ENCODE measurements at places on chromosomes 4 and X.

GRCh38 chrX:13283950-13284546 lies 35.8 kb downstream of the ATXN3L start:
- no peak for DNase-seq

GRCh38 chr4:125368671-125369081 lies 53.9 kb downstream of the FAT4 start:
- no peak for DNase-seq

DNA sequence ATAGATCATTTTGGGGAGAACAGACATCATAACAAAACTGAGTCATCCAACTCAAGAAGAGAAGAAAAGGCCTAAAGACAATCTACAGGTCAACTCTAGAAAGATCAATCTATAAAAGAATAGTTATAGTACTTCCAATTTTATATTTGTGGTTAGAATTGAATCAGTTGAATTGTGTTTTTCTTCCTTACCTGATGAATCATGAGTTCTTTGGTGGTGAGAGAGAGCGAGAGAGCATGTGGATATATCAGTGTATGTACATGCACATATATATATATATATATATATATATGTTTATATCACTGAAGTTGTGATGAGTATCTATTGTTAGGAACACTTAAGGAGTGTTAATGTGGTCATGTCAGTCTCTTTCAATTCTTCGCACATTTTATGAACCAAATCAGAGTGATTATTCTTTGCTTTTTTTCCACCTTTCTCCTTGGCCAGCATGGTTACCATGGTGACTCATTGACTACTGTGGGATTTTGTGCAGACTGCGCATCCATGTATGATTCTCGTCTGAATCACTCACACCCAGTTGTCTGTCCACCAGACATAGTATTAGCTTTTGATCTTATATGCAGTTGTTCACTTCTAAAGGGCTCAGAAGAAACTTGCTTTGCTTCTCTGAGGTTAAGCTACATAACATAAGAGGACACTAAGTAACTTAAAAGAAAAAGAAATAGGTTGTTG lies 90.4 kb upstream of the RAB40AL start:
- no peak for DNase-seq

- no peak for DNase-seq
Observed at GRCh38 chrX:124194901-124195300, 137.6 kb upstream of the TEX13D start.

DNA sequence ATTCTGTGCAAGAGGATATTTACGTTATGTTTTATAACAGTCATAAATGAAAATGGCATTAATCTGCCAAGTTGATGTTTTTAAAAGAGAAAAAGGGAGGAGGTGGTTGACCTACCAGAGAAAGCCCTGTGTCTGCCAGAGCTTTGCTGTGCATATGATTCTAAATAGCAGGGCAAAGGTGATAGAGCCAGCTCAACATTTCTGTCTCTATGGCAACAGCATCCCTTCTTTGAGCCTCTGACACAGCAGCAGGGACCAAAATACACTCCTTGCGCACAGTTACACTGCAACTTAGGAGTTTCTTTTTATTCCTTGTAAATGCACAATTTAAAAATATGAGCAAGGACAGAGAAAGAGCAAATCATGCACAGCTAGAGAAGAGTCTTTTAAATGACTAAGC lies 133.3 kb upstream of the RAI2 start:
- no peak for DNase-seq

DNA sequence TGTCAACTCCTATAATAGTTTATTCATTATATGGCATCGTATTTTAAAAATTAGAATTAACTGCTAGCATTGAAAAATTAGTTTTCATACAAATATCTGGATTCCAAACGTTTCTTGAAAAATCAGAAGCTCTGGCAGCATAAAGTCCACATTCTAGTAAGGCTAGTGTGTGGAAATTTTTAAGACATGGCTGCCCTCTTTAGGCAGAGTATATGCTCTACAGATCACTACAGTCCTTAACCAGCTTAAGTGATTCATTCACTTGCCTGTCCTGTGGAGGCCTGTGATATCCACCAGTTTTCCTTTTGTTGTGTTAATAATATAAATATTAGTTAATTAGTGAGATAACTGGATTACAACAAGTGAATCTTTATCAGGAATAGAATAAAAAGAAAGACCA lies 287.2 kb downstream of the OPHN1 start:
- DNase-seq: no peak

DNA sequence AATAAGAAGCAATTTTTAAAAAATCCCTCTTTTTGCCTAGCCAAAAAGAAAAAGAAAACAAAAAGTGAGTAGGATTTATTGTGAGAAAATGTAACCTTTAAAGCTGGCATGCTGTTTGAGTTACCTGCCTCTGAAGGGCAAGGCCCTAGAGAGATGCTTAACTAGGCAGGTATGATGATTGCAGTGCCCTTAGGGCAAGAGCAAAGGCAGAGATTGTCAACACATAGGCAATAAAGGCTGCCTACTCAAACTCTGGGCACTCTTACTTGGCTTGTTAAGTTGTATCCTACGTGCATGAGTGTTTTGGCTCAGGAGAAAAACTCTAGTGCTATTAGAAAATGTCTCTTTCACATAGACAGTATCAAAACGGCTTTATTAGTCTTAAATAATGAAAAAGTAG lies 306.0 kb downstream of the RPA4 start:
- DNase-seq: no peak

All from stimulated activated CD8-positive, alpha-beta memory T cell treated with anti-CD3 and anti-CD28 coated beads, Interleukin-4, amount 100 ng/mL, for 4 hours (primary cell).